MM.1S (cell line): ENCODE measurements at places on chromosomes 16 and 17.

DNA sequence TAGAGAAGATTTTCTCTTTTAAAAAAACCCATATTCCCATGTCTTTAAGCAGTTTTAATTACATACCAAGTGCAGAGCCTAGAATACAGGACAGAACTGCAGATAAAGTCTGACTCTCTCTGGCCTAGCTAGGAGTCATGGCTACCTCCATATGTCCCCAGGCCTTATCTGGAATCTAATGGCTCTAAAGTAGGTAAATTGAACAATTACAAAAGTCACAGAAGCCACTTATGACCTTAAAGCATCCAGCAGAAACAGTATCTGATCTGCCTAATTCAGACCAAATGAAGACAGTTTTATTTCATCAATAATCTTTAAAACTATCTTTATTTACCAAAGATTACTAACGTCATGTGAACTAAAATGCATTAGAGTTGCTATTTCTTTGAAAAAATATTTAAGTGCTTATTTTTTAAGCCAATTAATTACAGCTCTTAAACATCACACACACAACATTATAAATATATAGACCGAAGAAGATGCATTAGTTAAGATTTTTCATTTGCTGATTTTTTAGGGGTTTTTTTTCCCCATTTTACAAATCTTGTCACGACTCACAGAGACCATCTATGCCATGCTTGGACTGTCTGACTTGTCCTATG lies 28.7 kb downstream of the PMM2 start:
- no peak for DNase-seq

DNA sequence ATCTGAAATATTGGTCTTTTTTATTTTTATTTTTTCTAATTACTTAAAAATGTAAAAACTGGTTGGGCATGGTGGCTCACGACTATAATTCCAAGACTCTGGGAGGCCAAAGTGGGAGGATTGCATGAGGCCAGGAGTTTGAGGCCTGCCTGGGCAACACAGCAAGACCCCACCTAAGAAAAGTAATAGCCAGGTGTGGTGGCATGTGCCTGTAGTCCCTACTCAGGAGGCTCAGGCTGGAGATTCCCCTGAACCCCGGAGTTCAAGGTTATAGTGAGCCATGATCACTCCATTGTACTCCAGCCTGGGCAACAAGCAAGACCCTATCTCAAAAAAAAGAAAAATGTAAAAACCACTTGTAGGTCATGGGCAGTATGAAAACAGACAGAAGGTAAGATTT lies 36.8 kb upstream of the CDH3 start:
- no peak for DNase-seq

DNA sequence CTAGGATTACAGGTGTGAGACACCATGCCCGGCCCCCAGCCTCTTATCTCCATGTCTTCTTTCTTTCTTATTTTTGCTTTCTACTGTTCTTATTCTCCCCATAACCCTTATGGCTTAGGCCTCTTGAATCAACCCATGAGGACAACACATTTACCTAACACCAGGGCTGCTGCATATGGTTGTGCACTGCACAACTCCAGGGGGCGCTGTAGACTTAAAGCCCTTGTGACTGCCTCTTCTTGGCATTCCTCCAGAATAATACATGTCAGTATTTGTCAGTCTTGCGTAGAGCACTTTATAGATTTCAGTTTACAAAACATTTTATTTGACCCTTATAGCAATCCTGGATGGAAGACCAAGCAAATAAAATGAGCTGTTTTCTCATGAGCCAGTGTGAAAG lies 225.0 kb upstream of the SALL1 start:
- no peak for DNase-seq

- no peak for DNase-seq
These were observed 46.8 kb downstream of the BRIP1 start for GRCh38 chr17:61816538-61816937.

DNA sequence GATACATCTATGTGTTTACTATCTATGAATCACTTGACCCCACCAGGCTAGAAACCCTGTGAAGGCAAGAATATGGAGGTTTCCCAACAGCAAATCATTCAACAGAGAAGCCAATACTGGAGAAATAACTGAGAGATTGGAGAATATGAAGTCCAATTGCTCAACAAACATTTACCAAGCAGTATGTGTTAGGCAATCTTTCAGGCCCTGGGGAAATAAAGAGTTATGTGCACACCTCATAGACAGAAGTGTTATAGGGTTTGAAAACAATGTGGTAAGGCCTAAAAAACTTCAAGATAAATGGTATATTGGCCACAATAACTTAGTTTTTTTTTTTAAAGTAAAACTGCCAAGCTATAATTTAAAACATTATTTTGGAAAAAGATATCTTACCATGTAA lies 1245.8 kb downstream of the CDH11 start:
- no peak for DNase-seq

DNA sequence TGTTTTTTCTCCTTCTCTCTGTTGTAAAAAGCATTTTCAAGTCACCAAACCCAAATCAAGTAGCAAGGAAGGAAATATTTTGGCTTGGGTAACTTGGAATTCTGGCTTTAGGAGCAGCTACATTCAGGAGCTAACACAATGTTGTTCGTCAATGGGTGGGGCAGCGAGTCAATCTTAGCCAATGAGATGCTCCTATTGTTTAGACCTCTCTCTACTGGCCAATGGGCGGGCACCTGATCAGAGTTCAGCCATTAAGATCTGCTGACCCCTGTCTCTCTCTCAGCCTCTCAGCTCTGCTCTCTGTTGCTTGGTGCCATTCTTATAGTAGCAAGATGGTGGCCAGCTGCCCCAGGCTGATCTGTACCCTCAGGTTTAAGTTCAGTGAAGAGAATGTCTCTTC lies 83.2 kb downstream of the IRX3 start:
- no peak for DNase-seq

DNA sequence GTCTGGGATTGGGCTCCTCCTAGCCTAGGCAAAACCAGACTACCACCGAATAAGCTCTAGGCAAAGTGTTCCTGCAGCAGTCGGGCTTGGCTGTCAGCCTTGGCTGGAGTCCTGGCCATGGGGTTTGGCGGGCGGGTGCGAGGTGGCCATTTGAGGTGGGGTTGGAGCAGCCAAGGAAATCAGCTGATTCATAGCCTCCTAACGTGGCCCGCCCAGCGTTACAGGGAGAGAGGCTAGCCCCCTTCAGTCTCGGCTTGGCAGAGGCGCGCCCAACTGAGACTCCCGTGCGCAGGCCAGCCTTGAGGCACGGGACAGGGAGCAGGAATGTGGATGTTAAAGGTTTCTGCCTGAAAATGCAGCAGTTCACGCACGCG lies 1.9 kb downstream of the PMP22 start:
- DNase-seq = no peak

DNA sequence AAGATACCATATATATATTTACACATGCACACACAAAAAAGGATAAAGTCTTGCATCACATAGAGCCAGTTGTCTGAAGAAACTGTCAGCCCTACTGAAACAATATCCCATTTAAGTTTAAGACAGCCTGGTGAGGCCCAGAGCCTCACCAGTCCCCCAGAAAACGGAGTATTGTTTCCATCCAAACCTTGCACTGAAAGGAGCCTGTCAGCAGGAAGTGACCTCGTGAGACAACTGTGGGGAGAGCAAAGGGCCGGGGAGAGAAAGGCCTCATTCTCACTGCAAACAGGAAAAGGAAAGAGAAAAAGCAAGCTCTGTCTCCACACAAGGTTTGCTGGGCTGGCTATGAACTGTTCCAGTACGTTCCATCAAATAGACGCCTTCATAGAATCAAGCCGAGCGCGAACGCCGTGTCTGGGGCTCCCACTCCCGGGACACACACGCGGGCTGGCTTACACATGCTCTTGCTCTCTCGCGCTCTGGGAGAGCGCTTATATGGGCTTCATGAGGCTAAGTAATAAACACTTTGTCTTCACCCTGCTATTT lies 44.4 kb upstream of the ZFHX3 start:
- no peak for DNase-seq

GRCh38 chr16:71423865-71424264 lies 18.0 kb downstream of the TLE7 start:
- DNase-seq = no peak

- no peak for DNase-seq
These were observed 1.0 kb upstream of the CBFA2T3 start for GRCh38 chr16:88977812-88978607.

DNA sequence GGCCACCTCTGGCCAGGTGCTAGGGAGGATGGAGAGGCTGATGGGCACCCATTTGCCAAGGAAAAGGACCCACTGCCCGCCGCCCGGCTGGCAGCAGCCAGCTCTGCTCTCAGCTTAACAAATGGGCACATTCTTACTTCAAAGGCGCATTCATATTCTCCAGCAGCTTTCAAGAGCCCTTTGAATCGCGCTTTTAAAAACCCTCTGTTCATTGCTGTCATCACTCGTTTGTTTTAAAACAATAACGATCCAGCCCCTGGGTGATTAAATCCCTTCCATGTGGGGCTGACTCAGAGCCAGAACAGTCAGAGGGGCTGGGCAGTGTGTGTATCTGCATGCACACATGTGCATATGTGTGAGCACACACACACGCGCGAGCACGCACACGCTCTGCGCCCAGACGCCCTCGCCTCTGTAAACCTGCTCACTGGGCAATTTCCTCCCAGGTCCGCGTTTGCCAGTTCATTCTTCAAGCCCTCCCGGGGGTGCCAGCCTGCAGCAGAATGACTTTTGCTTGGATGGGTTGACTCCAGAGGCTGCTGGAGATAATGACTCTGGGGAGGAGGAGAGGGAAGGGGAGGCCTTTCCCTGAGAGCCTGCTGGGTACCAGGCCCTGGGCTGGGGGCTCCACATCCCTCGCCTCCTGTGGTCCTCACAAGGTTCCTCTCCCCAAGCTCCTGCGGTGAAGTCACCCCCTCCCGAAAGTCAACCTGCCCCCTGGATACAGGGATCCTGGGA lies 133.1 kb downstream of the SDK2 start:
- DNase-seq = no peak

DNA sequence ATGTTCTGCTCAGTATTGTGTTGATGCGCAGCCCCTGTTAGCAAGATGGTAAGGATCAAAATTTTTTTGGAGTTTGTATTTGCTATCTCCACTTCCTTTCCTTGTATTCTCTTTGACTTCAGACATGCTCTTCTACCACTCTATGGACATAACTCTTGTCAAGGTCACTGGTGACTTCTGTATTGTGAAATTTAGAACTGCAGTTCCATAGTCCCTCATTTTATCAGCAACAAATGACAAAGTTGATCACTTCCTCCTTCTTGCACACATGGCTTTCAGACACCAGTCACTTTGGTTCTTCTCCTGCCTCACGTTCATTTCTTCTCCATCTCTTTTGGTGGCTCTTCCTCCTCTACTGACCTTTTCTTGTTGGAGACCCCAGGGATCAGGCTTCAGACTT lies 21.1 kb downstream of the COX11 start:
- DNase-seq = no peak

- no peak for DNase-seq
These were observed 70.3 kb downstream of the YPEL2 start for GRCh38 chr17:59401725-59402124.

DNA sequence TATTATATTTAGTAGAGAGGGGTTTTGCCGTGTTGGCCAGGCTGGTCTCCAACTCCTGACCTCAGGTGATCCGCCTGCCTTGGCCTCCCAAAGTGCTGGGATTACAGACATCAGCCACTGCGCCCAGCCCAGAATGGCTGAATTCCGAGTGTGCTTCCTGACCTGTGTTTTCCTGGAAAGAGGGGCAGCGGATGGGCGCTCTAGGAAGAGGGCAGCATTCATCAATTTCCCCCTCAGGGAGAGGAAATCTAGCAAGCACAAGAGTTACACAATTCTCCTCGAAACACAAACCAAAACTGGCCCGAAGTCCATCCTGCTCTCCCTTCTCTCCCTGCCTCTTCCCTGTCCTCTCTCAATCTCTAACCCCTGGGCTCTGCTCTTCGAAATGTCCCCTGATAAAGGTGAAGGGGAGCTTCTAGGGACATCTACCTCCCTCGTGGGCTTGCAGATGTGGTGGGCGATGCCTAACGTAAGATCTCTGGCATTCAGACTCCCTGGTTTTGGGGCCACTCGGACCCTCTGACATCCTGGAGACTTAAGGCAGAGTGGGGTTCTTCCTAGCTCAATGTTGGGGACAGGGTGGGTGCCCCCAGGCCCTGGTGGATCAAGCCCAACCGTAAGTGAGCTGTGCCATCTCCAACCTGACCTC lies 1.0 kb downstream of the IL27 start:
- no peak for DNase-seq

- DNase-seq = no peak
These were observed 50.9 kb downstream of the LDHD start for GRCh38 chr16:75065521-75066149.

- no peak for DNase-seq
These were observed 9.9 kb downstream of the TAOK2 start for GRCh38 chr16:29983420-29984136.

DNA sequence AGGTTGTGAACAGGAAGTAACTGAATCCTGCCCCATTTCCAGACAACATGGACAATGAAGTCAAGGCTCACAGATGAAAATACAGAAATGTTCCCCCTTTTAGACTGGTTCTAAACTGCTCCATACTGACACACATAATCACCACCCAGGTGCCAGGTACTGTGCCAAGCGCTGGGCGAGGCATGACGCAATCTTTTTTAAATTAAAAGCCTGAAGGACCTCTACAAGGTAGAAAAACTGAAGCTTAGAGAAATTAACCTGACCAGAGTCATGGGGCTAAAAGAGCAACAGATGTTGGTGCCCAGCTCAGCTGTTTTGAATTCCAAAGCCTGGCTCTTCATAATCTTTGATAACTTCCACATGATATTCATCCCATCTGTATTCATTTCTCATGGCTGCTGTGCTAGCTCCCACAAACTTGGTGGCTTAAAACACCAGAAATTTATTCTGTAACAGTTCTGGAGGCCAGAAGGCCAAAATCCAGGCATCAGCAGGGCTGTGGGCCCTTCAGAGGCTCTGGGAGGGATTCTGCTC lies 4.9 kb upstream of the RAB11FIP4 start:
- no peak for DNase-seq

DNA sequence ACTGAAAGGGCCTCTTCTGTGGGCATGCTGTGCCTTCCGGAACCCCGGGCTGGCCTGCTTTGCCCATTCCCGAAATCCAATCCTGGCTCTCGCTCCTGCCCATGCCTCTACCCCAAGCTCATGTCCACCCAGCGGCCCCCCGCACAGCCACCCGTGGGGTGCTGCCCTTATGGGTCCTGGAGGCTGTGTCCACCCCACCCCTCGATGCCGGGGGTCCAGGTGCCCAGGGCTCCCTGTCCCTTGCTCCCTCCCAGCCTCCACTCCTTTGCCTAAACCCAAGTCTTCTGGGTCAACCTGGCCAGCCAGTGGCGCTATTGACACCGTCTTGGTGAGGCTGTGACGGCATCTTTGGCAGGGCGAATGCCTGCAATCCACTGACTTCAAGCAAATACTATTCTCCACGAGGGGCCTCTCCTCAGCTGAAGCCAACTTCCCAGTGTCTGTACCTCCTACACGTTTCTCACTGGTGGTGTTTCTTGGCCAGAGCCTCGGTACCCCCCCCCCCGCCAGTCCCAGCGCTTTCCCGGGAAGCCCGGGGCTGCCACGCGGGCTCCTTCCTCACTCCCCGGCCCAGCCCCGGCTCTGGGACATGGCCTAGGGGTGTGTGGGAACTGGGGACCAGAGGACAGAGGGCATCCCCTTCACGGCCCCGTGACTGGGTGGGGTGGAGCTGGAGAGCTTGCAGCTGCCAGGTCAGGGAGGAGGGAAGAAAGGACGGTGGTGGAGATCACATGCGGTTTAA lies 12.2 kb upstream of the DUS1L start:
- DNase-seq = no peak
